GM04503 (cell line): ENCODE measurements at places on chromosomes 11 and 22.
A peak's percentile ranks its signal among the peaks of the same experiment; 100 is the strongest.

DNA sequence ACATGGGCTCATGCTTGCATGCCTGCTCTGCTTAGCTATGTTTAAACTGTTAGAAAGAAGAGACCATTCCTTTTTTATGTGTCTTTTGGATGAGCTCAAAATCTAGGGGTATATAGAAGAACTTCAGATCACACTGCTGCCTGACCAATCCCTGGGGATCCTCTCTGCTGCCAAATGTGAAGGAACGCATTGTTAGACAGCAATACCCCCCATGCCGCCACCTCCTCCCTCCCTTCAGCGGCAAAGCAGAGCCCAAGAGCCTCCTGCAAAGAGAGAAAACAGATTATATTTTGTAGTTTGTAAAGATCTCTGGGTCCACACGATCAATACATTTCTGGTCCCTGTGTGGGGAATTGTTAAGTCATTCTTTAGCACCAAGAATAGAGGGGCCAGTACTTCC lies 677.6 kb downstream of the NTM start:
- DNase-seq, result no peak

DNA sequence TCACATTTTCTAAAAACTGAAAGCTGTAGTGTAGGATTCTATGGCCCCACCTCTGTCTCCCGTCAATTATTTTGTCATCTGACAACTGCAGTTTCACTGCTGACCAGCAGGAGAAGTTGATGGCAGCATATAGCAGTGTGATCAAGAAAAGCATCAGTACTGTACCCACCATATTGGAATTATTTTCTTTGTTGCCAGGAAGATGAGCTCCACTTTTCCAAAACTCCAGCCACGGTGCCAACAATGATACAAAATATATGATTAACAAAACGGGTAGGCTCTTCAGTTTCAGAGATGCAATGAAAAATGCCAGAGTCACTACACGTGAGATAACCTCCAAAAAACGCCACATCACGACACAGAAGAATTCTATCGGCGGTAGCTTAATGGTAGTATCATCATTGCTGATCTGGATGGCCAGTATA lies 41.3 kb downstream of the XKR3 start:
- no peak for DNase-seq

DNA sequence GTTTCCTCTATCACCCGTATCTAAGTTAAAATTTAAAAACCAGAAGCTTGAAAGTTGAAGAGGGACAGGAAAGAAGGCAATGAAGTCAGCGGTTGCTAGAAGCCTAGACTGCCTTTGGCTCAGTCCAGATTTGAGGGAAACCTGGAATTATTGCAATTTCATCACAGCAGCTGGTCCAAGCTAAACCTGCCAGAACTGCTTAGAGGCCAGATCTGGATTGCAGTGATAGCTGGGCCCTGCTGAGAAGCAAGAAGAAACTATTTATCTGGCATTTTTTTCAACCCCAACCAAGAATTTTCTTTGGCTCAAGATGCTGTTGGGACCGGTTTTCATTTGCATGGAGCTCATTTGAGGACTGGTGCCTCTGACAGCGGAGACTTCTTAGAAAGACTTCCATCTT lies 121.5 kb upstream of the TEAD1 start:
- DNase-seq, result peak; percentile 90

DNA sequence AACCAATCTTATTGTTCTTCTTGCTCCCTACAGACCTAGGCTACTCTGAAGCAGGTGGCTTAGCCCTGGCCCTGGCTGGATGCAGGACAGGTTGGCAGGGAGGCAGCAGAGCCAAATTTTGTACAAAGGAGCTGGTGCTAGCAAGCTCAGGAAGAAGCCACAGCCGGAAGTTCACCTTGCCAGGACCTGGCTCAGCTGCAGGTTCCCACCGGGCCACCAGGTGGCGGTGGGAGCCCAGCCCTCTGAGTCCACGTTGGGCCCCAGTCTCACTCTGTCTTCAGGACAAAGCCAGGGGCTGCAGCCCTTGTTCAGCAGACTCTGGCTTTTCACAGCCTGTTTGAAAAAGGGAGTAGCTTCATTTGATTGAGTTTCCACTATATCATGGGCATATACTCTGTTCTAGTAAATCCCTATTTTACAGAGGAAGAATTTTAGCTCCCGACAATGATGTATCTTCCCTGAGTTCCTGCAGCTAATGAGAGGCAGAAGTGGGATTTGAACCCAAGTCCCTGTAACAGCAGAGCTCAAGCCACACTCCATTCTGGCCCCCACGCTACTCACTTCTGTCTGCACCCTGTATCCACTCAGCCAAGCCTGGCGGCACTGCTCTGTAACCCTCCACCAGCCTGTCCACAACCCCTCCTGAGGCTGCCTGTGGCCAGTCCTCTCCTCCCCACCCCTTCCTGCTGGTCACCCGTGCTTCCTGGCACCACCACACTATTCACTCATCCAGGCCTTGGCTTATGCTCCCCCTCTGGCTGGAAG lies 3.3 kb downstream of the TKFC start:
- no peak for DNase-seq

DNA sequence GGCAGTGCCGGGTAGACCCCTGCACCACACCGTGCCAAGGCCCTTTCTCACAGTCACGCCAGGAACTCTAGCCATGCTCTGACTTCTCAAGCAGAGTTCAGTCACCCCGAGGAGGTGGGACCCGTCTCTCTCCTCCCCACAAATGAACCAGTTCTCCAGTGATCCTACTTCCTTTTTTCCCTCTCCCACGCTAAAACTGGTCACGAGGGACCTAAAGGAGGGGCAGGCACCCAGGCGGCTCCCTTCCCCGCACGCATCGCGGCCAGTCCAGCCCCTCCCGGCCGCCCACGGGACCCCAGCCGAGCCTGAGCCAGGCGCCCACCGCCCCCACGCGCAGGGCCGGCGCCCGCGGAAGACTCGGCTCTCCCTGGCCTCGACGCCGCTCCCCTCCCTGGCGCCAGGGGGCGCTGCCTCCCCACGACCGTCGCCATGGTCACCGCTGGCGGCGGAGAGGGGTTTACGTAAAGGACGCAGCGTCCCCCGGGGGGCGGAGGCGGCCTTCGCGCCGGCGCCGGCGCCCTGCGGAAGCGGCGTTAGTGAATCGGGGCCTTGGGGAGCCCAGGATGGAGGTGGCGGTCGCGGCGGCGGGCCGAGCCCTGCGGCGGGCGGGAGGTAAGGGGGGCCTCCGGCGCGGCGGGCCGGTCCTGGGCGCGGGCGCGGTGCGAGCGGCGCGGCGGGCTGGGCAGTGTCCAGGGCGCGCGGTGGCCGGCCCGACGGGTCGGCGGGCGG lies at the start of gene DAGLA:
Gene DAGLA, plus strand, starts transcription at position 499 of the 729 bp plus-strand sequence. CDS start 39,765 bp downstream, outside the sequence.
- DNase-seq, result no peak

GRCh38 chr11:6862961-6863360 lies at the start of gene OR10A2:
OR10A2 (plus strand) TSS chr11:6863057; CDS start chr11:6869755, 6,698 bp downstream.
- no peak for DNase-seq

DNA sequence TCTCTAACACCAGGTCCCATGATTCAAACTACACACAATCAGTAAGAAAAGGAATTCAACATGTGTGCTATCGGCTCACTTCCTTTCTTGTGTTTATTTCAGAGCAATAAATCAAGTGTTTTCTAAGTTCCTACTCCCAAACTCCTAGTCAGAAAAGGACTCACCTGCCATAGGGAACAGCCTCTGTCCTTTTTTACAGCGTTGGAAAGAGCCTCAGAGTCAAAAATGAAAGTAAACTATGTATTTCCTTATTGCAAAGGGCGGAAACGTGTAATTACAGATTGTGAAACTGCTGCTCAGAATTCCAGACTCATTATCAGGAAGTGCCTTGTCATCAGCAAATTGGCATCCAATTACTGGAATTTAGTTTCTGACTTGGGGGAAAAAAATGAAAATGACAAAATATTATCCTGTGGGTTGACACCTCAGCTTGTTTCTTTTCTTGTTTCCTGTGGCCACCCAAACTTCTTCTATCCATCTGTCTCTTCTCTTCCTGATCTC lies at the start of gene CASP4:
Gene CASP4, minus strand, starts transcription at position 220 of the 501 bp plus-strand sequence. Its CDS starts 49 bp downstream, at position 171.
- DNase-seq, result peak; percentile 57

GRCh38 chr22:42906605-42907348 lies 49.7 kb upstream of the ARFGAP3 start:
- DNase-seq, result no peak
